Spinal cord (tissue), 10 donors: ENCODE measurements at places on chromosomes 13 and 19.

GRCh38 chr13:68185444-68186141 is 955.5 kb upstream of the PCDH9 start:
- H3K27me3 ChIP-seq: no peaks in the 10 kb centered on the region
- H3K36me3 ChIP-seq: no peaks in the 10 kb centered on the region
- no peaks in the 10 kb centered on the region for H3K4me1 ChIP-seq
- H3K4me3 ChIP-seq: no peak overlapping the region

- no peak overlapping the region for H3K4me3 ChIP-seq
- DNase-seq: no peak
- peaks cover 8% of the 10 kb centered on the region for H3K4me1 ChIP-seq
Observed at GRCh38 chr19:9306443-9306842, 3.2 kb downstream of the ZNF699 start.

- H3K27me3 ChIP-seq: no peaks in the 10 kb centered on the region
- DNase-seq: no peak
Observed at GRCh38 chr13:109465148-109465547, 321.2 kb downstream of the IRS2 start.

GRCh38 chr19:30071871-30072270 is 129.8 kb downstream of the URI1 start:
- H3K27me3 ChIP-seq: no peaks in the 10 kb centered on the region
- H3K27ac ChIP-seq: no peak overlapping the region
- no peaks in the 10 kb centered on the region for H3K36me3 ChIP-seq
- DNase-seq: no peak

GRCh38 chr19:56295531-56296455 is 18.8 kb downstream of the ZSCAN5A start:
- H3K27me3 ChIP-seq: no peaks in the 10 kb centered on the region
- no peak overlapping the region for H3K27ac ChIP-seq
- peaks cover 10% of the 10 kb centered on the region for H3K4me1 ChIP-seq
- no peak overlapping the region for H3K4me3 ChIP-seq
- no peak for DNase-seq
- peaks cover 13% of the 10 kb centered on the region for H3K36me3 ChIP-seq

DNA sequence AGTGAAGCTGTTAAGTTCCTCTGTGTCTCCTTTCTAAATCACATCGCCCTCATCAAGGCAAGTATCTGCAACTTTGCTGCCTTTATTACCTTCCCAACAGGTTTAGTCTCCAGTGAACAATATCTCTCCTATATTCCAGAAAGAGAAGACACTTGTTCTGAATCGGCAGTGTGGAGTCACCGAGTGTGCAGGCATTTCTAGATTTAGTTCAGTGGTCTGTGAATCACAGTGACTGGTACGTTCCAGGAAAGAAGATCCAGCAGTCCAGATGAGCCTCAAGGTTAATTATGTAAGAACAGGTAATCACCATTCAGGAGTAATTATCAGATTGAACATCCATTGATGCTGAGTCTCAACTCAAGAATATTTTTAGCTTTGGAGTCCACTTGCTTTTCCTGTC is 497.0 kb downstream of the FOXO1 start:
- no peak overlapping the region for H3K27ac ChIP-seq
- peaks cover 10% of the 10 kb centered on the region for H3K4me1 ChIP-seq
- H3K27me3 ChIP-seq: peaks cover 4% of the 10 kb centered on the region
- H3K4me3 ChIP-seq: no peak overlapping the region
- no peak for DNase-seq

DNA sequence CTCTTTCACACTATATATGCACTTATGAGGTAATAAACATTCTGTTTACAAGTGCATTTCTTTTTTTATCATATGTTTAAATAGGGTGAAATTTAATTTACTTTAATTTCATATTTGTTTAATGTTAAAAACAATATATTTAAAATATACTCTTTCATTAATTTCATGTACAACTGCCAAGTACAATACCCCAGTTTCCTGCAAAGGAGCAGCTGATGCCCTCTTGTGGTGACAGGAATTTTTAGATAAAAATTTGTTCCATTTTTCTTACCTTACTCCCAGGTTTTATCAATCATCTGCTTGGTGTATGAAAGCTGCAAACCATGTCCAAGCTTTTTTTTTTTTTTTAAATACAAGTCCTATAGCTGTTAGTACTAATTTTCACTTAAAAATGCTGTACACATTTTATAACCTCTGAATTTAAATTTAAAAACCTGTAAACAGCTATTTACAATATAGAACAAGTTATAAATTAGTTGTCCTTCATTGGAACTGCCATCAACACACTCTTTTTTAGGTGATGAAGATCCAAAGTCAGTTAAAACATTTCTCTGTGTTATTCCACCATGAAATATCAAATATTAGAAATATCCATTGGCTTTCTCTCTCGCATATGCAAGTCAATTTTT is 4.9 kb downstream of the PCDH20 start:
- peak overlapping the region; percentile 7 for H3K4me3 ChIP-seq
- peak; percentile 57 for DNase-seq
- peaks cover 19% of the 10 kb centered on the region for H3K4me1 ChIP-seq
- no peak overlapping the region for H3K27ac ChIP-seq
- peaks cover 18% of the 10 kb centered on the region for H3K27me3 ChIP-seq

GRCh38 chr13:45918597-45918996 is 67.0 kb upstream of the SIAH3 start:
- no peak overlapping the region for H3K27ac ChIP-seq
- H3K4me1 ChIP-seq: no peaks in the 10 kb centered on the region
- no peak for DNase-seq
- H3K4me3 ChIP-seq: no peak overlapping the region
- no peaks in the 10 kb centered on the region for H3K27me3 ChIP-seq

DNA sequence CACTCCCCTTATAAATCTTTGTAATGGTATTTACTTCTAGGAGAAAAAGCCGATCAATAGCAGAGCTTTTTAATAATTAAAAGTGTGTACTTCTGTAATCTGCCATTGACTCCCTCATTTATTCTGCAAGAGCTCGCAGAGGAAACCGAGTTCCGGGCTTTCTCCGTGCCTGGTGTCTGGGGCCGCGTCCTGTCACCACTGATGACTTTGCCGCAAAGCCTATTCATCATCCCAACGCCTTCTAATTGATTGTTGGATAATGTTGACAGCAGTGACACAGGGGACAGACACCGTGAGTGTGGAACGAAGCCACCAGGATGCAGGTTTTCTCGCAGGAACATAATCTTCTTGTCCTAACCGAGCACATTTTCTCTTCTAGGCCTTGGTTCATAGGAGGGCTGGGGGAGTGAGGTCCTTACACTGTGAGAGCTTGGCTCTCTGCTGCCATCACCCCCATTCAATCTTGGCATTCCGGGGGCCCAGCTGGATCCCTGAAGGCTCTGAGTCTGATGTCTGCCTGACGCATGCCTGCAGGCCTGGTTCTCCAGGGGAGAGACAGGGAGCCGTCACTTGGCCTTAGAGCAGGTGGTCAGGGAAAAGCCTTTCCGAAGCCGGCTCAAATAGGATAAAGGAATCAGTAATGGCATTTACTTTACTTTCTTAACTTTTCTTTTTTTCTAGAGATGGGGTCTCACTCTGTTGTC is 110.3 kb downstream of the KDM4B start:
- no peak for DNase-seq
- H3K27me3 ChIP-seq: no peaks in the 10 kb centered on the region
- H3K36me3 ChIP-seq: peaks cover 88% of the 10 kb centered on the region

- H3K4me1 ChIP-seq: no peaks in the 10 kb centered on the region
- no peaks in the 10 kb centered on the region for H3K27me3 ChIP-seq
- H3K4me3 ChIP-seq: no peak overlapping the region
- no peak for DNase-seq
- H3K36me3 ChIP-seq: no peaks in the 10 kb centered on the region
Observed at GRCh38 chr13:43694146-43694664, 92.6 kb downstream of the ENOX1 start.

- H3K36me3 ChIP-seq: peaks cover 3% of the 10 kb centered on the region
- DNase-seq: no peak
- no peak overlapping the region for H3K4me3 ChIP-seq
- H3K27me3 ChIP-seq: no peaks in the 10 kb centered on the region
- H3K27ac ChIP-seq: no peak overlapping the region
Observed at GRCh38 chr19:57338877-57339276, 12.2 kb upstream of the ZNF304 start.
